Central memory CD4-positive, alpha-beta T cell (primary cell): ENCODE measurements at places on chromosomes 3 and 15.

DNA sequence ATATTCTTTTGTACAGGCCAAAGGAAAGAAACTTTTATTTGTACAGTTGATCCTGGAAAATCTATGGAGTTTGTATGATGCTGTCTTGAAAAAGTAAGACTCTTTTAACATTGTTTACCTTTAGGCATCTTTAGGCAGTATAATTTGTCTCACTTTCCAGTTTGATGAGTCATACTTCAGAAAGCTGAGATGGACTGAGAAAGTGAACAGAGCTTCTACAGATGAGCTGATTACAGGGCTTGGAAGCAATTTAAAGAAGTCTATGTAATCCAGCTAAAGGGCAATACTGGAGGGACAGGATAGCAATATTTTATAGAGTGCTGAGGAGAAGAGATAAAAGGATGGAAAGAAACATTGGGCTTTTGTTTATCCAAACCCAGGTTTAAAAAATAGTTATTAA lies 123.5 kb upstream of the GOLGA6L4 start:
- no peak for DNase-seq

DNA sequence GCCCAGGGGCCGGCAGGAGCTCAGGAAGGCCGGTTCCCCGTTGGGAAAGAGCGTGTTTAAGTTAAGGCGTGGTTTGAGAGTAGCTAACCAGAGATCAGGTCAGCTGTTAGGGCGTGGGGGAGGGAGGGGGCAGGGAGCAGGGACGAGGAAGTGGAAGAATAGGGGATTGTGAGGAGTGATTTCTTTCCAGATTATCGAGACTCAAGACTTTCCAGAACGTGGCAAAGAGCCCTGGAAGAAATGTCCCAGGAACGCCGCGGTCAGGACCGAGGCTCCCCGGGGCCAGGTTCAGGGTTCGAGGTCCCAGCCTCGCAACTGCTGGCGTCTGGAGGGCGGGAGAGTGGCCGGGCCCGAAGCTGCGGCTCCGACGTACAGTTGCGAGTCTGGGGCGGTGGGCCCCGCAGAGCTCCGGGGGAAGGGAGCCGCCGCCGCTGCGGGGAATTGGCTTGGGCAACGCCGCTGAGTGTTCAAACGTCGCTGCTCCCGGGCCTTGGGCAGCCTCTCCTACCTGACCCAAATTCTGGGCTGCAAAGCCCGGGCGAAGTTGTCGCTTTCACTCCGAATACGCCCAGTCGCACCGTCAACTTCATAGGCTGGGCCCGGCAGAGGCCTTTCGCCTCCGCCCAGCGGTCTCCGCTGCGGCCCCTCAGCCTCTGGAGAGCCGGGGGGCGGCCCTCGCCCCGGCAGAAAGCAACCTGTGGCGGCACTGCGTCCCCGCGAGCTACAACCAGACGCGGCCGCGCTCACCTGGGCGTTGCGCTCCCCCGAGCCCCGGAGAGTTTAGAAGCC lies 9.5 kb downstream of the ISL2 start:
- DNase-seq = no peak

GRCh38 chr15:35980719-35981118 lies 434.8 kb upstream of the DPH6 start:
- no peak for DNase-seq

GRCh38 chr3:123140550-123140949 lies 61.2 kb upstream of the SEC22A start:
- DNase-seq = no peak

- DNase-seq = peak; percentile 28
These were observed 74.9 kb downstream of the DAPK2 start for GRCh38 chr15:63971427-63971805.

- DNase-seq = no peak
These were observed 20.9 kb downstream of the SHOX2 start for GRCh38 chr3:158085358-158085757.

DNA sequence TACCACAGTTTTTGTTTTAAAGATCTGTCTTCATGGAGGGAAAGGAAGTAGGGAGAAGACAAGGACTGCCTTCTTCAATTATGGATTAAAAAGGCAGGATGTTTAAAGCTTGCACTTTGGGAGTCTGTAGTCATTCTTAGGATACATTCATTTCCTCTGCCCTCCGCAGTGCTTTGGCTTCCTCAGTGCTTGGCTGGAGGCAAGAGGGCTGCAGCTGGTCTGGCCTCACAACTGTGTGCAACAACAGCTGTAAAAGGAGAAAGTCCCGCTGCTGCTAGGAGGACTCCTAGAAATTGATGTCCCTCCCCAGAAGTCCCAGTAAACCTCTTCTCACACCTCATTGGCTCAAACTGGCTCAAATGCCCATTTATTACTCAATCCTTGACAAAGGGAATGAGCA lies 54.4 kb upstream of the PPP2R3A start:
- no peak for DNase-seq

DNA sequence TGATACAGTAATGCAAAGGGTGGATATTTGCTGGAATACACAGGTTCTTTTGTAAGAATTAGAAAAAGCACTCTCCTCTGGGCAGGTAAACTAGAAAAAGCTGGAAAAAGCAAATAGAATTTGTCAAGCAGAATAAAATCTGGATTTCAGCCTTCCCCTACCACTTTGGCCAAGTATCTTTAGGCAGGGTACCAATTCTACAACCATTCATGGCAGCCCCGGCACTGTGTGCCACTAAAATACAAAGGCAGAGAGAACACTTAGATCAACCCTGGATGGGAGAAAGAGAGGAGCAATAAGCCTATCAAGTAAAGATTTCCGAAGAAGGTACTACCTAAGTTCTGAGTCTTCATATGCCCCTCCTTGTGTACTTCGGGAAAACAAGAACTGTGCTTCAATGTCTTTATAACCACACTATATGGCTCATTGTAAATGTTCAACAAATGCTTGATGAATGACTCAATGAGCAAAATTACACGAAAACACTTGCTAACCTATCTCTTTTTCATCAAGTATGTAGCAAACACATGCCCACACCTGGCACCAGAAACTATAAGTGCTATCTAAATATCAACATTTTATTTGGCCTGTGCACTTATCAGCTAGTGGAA lies 20.8 kb downstream of the STAG1 start:
- DNase-seq = no peak

DNA sequence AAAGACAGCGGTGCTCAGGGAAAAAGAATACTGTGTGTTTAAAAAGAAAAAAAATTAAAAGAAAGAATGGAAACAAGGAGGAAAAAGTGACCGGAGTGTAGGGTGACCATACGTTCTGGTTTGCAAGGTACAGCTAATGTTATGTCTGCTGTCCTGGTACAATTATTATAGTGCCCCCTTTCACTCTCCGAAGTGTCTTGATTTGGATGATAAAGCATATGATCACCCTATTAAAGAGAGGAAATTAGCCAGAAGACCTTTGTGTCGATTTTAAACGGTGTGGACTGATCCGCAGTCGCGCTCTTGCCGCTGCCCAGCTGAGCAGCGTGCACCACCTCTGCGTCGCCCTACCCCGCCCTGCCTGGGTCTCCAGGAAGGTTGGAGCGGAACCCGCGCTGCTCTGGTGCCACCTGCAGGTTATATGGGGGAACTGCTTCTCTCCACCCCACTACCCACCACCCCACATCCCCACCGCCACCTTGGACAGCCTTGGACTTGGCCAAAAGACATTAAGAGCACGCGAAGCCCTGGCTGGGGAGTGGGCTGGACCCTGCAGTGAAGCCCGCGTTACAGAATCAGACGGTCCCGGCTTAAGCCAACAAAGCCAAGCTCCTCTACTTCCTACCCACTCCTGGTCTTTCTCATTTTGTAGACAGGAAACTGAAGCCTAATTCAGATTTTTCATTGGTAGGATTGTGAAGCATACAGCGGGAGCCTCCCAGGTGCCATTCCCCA lies 41.2 kb upstream of the UBE2Q2 start:
- DNase-seq = peak; percentile 66

GRCh38 chr3:25804676-25805075 lies 14.8 kb downstream of the OXSM start:
- no peak for DNase-seq

DNA sequence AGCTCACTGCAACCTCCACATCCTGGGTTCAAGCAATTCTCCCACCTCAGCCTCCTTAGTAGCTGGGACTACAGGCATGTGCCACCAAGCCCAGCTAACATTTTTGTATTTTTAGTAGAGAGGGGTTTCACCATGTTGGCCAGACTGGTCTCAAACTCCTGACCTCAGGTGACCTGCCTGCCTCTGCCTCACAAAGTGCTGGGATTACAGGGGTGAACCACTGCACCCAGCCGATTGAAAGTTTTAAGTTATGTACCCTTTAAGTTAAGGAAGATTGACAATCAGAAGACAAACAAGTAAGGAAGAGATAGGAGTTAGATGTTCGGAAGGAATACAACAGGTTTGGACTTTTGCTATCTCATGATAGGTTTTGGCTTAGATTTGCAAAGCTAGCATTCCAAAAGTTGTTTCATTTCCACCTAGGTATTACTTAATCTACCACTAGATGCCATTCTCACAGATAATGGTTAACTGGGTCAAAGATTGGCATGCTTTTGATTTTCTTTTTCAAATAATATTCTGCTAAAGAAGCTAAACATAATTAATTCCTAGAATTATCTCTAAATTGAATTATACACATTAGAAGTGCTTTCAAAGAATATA lies 35.0 kb downstream of the GATM start:
- DNase-seq = no peak

- DNase-seq = no peak
These were observed 7.1 kb downstream of the BTLA start for GRCh38 chr3:112492124-112492523.

- DNase-seq = no peak
These were observed 78.1 kb upstream of the RNF7 start for GRCh38 chr3:141659821-141660613.

GRCh38 chr15:90184786-90185704 lies 16.1 kb upstream of the SEMA4B start:
- peak; percentile 63 for DNase-seq

GRCh38 chr3:48426944-48427629 lies 2.8 kb downstream of the PLXNB1 start:
- no peak for DNase-seq

- no peak for DNase-seq
These were observed 193.6 kb downstream of the AGBL1 start for GRCh38 chr15:86273309-86273708.

- DNase-seq = no peak
These were observed 20.7 kb downstream of the IGSF11 start for GRCh38 chr3:119013951-119014350.

- no peak for DNase-seq
These were observed 35.9 kb downstream of the UNC13C start for GRCh38 chr15:54014067-54014655.

DNA sequence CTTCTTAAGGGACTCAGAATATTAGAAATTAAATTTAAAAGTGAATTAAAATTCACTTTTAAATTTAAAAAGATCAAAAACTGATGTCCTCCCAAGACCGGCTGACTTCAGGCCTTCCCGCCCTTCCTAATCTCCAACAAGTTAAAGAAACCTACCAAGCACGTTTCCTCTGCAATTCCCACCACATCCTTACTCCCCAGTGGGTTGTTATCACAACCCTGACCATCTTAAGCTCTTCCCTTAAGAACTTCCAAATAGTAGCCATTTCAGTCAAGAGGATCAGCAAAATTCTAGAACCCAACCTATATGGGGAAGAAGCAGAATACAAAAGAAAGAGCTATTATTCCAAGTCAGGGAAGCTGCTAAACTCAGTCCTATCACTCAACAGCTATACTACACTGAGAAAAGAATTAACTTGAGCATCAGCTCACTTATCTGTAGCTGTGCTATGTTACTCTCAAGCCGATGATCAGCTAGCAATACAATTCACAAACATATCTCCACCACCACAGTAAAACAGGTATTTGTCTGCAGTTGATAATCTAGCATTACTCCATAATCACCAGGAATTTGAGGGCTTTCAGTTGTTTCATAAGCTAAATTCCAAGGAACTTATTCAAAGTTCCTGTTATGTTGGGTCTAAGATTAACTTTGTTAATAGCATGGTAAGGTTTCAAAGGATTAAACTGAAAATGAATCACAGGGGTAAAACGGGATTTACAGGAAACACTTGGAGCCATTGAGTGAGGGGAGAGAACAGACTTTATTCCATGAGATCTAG lies 14.3 kb downstream of the ABCC5 start:
- DNase-seq = no peak

DNA sequence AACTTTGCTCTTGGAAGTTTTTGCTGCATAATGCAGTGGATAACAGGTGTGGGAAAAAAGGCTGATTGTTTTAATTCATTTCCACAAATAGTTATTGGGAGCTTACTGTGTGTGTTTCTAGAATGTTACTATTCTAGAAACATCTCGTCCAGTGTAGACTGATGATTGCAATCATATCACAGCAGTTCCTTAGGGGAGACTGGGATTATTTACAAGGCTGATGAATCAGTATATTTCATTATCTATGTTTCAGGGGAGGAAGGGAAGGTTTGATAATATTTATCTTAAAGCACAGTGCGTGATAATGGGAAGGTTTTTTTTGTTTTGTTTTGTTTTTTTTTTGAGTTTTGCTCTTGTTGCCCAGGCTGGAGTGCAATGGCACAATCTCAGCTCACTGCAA lies 2.4 kb downstream of the USP13 start:
- no peak for DNase-seq

DNA sequence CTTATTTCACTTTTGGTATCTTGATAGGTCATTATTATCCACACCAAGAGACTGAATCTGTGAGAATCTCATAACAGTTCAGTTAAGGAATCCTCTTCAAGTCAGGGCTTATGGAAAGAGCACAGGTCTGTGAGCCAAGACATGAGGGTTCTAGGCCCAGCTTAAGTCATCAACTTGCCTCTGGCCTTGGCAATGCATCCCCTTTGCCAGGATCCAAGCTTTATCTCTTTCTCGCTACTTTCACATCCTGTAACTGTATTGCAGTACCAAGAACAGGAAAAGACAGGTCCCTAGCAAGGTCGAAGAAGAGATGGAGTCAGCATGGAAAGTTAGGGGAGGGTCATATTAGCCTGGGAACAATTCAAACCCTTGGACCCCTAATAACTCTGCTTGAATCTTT lies 13.5 kb upstream of the APOD start:
- no peak for DNase-seq

DNA sequence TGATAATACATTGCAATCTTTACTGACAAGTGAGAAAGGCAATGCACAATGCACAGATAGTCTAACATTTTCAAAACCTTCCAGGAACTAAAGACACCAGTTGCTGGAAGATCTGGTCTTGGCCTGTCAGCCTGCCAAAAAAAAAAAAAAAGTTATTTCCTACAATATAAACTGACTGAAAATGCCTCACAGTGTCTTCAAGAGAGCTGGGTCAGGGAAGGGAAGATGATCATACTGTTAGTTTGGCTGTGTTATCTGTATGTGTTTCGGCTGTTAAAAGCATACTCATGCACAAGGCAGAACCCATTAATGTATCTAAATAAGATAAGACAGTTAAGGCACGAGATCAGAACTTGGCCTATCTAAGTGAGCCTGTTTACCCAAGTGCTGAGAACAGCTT lies 673.4 kb downstream of the MECOM start:
- DNase-seq = no peak

DNA sequence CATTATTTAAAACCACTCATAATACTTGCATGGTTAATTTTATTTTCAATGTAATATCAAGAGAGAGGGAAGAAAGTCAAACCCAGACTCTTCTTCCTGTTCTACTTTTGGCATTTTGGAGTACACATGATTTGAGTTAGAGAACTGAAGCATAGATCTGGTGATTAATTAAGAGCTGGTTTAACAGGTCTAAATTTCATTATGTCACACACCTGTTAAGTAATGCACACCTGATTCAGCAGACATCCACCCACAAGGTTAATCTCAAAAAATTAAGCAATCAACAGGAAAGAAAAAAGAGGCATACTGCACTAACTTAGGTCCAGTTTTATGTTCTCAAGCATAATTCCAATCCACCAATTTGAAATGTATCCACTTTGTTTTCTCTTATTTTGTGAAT lies 101.1 kb upstream of the ICE2 start:
- DNase-seq = no peak
